NCI-H1694 treated with DMSO at 0.1 percent for 48 hours (cell line): ENCODE measurements at places on chromosomes 3 and 15.

- DNase-seq: no peak
Observed at GRCh38 chr3:50612970-50613846, 1.6 kb upstream of the CISH start.

GRCh38 chr3:4738737-4739274 lies 240.4 kb upstream of the BHLHE40 start:
- DNase-seq: no peak

DNA sequence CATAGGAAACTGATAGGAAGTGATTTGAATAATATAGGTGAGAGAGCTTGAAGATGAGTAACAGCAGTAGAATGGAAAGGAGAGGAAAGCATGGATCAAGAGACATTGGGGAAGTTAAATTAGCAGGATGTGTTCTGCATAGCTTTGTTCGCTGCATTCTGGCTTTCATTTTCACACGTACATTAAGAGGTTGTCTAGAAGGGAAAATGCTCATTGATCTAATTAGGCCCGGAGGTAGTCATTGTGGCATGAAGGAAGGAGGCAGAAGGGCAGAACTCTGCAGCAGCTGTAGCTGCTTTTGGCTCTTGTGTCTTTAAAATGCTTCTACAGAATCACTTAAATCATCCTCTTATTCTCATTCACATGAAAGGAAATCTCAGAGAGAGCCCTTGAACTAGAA lies 40.3 kb downstream of the KCNAB1 start:
- peak; percentile 57 for DNase-seq

GRCh38 chr3:58246148-58247047 lies 8.8 kb downstream of the ABHD6 start:
- no peak for DNase-seq

DNA sequence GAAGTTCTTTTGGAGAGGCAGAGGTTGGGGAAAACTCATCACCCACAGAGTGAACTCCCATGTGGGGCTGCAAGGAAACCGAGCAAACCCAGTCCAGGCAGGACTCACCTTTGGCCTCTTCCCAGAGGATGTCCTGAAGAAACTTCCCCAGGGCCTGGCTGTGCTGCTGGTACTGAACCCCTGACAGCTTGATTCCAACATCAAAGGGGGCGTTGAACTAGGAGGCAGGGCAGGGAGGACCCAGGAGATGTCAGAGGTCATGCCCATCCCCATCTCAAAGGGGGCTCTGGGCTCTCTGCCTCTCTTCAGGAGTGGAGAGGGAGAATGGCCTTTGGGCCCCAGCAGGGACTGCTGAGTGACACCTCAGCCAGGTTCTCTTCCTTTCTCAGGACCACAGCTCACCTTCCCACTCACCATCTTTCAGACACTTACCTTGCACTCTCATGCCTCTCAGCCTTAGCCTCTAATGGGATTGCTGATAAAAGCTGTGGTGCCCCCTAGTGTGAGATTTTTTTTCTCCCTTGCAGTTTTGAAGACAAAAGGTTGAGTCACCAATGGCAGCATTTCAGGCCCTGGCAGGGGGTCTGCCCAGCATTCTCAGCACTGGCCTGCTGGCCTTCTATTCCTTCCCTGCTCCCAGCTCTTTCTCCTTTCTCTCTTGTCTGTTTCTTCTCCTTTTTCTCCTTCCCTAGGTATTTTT lies 6.0 kb downstream of the GHRL start:
- DNase-seq: peak; percentile 24

DNA sequence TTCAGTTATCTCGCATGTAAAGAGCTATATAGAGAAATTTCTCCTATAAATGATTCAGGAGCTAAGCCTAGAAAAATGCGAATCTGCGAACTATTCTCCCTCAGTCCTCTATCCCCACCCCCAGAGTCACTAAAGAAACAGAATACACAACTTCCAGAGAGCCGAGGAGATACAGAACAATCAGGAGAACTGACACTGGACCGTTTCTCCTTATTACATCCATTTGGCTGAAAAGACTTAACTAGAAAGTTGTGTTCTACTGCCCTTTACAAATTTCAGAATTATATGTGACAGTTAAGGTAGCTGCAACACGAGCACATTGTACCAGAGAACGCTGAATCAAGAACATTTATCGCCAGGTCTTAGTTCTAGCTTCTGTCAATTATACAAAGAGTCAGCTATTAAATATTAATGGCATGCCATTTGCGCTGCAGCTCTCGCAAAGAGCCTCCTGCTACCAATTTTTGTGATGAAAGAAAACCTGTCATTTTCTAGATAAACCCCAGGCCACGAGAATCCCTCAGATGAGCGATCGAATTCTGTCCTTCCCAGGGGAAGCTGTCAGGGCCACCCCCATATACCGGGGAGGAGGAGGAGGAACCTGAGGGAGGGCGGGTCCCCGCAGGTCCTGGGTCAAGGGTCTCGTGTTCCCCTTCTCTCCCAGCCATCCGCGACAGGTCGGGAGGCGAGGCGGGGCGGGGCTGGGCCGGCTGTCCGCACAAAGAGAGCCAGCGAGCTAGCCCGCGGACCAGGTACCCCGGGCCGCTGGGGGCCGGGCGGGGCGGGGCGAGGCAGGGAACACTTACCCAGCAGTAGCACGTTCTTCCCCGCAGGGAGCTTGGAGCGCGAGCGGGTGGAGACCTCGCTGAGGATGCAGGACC lies 878 bp downstream of the DYNC1LI1 start:
- DNase-seq: no peak

GRCh38 chr3:69194431-69195165 lies 72.2 kb upstream of the LMOD3 start:
- no peak for DNase-seq

DNA sequence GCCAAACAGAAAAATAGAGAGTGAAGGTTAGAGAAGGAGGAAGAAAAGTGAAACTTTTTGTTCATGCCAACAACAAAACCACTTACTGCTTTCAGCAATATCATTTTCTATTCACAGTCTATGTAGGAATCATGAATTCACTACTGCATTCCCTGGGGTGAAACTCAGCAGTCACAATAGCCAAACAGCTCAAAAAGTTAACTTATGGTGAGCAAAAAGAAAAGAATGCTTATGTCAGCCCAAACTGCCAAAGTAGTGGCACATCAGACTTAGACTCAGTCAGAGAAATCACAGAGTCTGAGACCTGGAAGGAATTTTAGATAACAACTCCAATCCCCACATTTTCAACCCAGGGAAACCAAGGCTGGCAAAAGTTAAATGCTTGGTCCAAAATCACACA lies 238.7 kb upstream of the TMCO5A start:
- no peak for DNase-seq

GRCh38 chr15:33852570-33852969 lies 115.7 kb upstream of the CHRM5 start:
- DNase-seq: no peak

DNA sequence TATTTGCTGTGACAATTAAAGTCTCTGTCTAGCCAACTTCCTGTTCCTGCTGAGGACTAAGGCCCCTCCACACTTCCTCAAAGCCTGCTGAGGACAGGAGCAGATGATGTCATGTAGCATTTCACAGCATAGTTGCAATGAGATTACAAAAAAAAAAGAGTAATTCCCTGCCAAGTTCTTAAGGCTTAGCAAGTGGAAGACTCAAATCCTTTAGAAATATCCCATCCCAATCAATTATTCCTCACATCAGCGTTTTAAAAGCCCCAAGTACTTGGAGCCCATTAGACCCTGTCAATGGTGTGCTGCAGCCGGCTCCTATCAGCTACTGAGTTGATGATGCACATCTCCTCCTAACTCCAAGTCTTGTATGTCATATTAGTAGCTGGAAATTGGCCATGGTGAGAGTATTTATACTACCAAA lies 51.7 kb downstream of the TRANK1 start:
- DNase-seq: no peak

DNA sequence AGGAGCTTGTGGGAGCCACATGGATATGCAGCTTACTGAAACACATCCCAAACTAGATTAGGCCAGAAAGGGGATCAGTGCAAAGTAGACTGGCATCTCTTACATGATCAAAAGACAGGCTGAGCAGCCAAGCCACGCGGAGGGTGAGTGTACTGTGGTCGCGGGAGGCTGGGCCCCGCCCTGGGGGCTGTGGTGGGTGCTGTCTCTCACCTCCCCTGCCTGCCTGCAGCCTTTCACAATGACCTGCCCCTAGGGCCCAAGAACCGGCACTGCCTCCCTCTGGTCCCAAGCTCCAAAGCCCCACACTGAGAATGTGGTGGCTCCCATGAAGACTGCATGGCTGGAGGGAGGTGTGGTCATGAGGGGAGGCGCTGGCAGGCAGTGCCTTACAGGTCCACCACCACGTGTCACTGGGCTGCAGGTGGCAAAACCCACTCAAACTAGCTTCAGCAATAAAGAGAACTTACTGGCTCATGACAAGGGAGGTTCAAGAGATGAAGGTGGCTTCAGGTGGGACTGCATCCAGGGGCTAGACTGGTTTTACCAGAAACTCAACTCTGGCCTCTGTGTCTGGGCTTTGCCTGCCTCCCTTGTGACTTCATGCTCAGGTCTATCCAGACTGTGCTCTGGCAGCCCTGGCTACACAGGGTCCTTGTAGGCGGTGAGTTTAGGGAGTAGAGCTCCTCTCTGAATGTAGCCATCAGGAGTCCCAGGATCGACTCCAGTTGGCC lies 27.4 kb upstream of the PLXND1 start:
- DNase-seq: no peak

- no peak for DNase-seq
Observed at GRCh38 chr3:160911411-160911810, 155.4 kb downstream of the PPM1L start.

- DNase-seq: no peak
Observed at GRCh38 chr15:58758141-58758540, 8.6 kb upstream of the ADAM10 start.

GRCh38 chr3:189630767-189631372 lies 319 bp upstream of the TP63 start:
- DNase-seq: no peak

DNA sequence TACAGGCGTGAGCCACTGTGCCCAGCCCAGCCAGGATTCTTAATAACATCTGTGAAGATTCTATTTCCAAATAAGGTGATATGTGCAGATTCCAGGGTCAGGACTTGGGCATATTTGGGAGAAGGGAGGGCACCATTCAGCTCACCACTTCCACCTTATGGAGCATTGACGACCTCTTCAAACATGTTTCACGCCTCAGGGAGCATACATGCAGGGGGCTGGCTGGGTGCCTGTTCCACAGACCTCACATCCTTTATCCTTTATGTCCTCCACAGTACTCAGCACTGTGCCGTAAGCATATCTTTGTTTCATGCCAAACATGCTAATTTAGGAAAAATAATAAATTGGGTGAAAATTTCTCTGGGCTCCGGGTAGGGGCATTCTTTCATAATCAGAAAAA lies 229.0 kb downstream of the THSD4 start:
- no peak for DNase-seq

GRCh38 chr3:42090973-42091731 lies at the start of gene TRAK1:
TRAK1 (plus strand) TSS chr3:42091357; CDS start chr3:42091470, 113 bp downstream.
- no peak for DNase-seq

GRCh38 chr3:10319251-10319650 lies 1.7 kb downstream of the SEC13 start:
- DNase-seq: no peak

- DNase-seq: no peak
Observed at GRCh38 chr3:62615258-62615849, 242.0 kb upstream of the FEZF2 start.

- no peak for DNase-seq
Observed at GRCh38 chr3:128480278-128480677, 12.7 kb downstream of the GATA2 start.

GRCh38 chr15:47614360-47615011 lies 102.8 kb upstream of the SEMA6D start:
- no peak for DNase-seq

- no peak for DNase-seq
Observed at GRCh38 chr3:106542101-106542769, 673.4 kb upstream of the CBLB start.

- no peak for DNase-seq
Observed at GRCh38 chr3:9205345-9206143, 43.9 kb downstream of the SRGAP3 start.

DNA sequence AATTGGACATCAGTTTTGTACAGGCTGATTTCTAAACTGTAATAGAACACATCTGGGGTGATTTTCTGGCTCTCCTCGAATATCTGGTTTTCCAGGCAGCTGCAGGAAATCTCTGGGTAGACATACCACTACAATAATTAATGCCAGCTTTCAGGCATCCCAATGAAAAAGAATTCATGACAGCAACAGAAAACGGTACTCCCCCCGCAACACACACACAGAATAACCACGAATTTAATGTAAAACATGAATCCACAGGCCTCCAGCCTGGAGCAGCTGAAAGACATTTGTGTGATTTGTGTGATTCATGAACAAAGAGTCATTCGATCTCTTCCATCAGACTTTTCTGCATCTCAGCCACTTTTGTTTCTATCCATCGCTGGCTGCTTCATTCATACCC lies 262.2 kb downstream of the MAGI1 start:
- no peak for DNase-seq

GRCh38 chr15:98745179-98745578 lies 96.8 kb downstream of the IGF1R start:
- DNase-seq: no peak

DNA sequence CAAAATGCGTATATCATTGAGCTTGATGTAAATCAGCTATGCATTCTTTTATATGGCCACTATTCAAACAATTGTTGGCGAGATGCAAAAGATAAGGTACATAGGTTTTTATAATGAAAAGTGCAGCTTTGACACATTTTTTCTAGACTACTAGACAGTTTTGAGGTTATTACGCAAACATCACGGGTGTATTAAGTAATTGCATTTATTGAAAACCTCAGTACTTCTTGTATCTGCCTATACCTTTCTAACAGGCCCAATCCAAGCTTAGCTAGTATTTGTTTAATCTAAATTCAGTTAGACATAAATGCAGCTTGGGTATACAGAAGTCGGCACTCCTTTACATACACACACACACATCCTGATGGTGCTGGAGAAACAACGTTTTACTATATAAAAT lies 2.7 kb downstream of the SPESP1 start:
- DNase-seq: no peak

DNA sequence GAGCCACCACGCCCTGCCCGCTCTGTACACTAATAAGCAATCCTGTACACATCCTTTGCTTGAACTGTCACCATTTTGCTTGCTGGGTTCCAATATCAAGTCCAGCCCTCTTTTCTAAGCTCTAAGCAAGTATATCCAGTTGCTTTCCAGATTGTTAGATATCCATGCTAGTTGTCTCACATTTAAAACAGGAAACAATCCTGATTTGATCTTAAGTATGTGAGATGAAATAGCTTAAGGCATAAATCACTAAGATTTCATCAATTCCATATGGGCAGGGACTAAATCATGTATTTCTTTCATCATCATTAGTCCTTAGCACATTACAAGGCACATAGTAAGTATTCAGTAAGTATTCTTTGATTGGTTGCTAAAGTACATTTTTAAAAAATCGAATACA lies 16.2 kb downstream of the ATP11B start:
- no peak for DNase-seq

DNA sequence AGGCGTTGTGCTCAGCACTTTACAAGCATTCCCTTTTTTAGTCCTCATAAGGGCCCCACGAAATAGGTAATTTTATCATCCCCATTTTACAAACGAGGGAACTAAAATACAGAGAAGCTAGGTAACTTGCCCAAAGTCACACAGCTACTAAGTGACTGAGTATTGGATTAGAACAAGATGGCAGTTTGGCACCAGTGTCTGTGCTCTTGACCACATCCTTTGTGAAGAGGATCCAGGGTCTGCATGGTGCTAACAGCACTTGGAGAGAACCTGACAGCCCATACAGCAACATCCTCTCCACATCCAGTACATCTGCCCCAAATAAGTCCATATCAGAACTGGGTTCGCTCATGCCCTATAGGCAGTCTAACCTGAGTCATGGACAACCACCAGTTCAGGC lies 21.8 kb upstream of the DAPK2 start:
- DNase-seq: no peak

- no peak for DNase-seq
Observed at GRCh38 chr3:188421836-188422540, 268.0 kb downstream of the LPP start.

GRCh38 chr3:29545615-29546014 lies 264.7 kb downstream of the RBMS3 start:
- no peak for DNase-seq
